ENCODE measurements at places on chromosomes 16 and 17.

DNA sequence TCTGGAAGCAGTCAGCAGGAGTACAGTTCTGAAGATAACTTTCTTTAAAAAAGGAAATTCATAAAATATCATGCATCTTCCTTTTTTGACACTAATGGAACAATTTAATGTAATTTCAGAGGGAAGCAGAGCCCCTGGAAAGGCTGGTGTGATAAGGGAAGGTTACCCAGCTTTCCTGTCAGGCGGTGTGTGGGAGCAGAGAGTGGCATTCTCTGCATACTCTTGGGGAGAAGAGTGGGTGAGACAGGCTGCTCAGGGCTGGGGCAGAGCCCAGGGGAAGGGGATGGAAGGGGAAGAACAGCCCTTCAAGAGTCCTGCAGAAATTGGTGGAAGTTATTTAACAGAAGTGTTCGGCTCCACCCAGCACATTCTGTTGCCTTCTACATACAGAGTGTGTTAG lies 84.7 kb downstream of the PRKCB start:
- DNase-seq = no peak

DNA sequence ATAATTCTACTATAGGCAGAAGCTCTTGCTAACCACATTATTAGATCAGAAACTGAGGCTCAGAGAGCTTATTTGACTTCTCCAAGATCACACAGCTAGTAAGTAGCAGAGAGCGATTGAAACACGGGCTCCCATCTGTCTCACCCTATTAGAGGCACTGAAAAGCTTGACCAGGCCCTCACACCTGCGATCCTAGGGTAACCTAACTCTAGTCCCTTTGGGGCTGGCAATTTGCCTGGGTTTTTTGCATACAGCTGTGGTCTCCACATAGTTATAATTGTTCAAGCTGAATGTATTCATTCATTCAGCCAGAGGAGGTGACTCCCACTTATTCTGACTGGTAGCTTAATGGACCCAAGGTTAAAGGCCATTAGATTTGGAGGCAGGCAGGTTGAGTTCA lies 121.2 kb downstream of the ANKFN1 start:
- no peak for DNase-seq

DNA sequence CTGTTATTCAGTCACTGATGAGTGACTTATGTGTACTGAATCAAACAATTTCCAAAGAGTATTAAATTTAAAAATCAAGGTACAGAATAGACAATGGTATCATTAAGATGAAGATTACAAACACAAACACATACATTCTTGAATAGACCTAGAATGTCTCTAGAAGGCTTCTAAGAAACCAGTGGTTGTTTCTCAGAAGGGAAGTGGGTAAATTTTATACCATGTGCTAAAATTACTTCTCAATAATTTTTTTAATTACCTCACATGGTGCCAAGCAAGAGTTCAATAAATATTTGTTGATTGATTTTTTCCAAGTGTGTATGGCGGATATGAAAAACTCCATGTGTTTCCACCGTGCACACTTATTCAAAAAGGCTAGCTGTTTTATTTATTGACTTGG lies 6.4 kb downstream of the DYNLRB2 start:
- DNase-seq = no peak

DNA sequence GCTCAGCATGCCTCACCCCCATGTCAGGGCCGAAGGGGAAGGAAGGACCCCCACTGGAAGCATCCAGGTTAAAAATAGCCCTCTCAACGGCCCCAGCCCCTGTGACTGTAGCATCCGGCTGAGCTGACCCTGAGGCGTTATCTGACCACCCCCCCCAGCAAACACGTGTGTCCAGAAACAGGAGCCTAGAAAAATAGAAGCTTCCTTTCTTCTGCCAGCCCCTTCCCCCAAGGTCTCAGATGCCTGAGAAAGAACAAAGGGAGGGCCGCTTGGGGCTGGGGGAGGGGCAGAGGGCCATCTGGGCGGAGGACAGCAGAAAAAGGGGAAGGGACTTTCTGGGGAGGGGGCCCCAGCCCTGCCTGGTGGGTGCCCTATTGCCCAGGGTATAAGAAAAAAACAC lies 55.8 kb downstream of the ACTG1 start:
- no peak for DNase-seq

DNA sequence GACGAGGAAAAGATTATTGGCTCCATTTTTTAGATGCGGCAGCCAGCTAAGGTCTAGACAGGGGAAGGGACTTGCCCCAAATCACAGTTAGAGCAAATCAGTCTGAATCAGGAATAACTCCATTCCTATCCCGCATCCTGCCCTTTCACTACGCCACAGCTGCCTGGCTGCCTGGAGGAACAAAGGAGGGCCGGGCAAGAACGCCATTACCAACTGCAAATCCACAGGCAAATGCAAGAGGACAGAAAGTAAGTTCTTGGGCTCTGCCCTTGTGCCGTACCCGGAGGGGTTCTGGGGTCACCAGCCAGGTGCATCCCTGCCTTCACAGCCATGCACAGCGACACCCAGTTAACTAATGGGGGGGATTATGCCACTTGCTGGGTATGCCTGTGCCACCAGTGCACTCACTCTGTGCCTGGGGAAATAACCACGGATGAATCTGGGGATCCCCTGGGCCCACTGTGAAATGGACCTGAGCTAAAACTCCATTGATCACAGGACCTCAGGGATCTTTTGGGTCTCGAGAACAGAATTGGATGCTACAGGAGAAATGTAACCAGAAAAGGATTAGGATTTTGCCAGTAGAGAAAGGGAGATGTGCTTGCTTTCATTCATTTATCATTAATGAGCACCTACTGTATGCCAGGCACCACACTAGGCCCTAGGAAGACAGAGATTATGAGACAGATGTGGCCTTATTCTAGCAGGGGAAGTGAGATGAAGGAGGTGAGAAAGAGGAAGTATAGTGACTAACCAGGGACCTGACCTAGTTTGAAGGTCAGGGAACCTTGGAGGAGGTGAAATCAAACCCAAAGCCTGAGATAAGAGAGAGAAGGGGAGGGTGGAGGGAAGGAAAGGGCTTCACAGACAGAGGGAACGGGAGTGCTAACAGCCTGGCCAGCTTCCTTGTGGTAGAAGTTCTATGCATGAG lies 17.7 kb downstream of the BCL7C start:
- no peak for DNase-seq

DNA sequence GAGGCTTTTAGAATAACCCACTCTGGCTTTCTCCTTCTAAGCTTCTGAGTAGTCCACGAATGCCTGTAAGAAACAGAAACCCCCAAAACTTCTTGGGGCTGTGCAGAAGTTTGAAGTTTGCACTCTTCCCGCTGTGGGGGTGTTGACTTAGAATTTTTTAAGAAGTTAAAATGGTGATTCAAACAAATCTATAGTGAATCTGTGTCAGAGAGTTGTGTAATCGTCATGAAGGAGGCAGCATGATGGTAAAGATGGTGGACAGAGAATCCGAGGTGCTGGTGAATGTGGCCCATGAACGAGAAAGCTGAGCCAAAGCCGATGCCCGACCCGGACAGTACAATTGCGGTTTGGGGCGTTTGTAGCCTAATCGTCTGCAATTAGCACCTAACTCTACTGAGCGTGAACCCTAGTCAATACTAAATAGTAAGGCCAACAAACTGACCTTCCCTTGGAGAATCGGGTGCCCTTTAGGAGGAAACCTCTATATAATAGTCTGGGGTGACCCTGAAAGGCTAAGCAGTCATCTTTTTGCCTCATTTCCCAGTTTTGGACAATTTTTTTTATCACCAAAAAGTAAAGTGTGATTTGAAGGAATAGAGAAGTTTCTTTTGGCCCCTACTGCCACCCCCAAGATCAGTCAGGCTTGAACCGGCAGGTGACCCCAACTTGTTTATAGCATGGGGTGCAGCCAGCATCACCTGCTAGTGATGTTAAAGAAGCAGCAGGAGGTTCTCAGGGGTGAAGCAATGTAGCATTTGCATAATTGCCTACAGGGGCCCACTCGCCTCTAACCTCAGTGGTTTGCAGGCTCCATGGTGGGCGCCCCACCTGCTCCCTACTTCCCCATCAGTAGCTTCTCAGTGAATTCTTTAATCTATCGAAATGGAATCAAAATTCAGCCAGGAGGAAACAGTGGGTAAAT lies 11.2 kb downstream of the IRF8 start:
- DNase-seq = no peak

- DNase-seq = no peak
Observed at GRCh38 chr16:71826533-71827017, 17.9 kb upstream of the AP1G1 start.

DNA sequence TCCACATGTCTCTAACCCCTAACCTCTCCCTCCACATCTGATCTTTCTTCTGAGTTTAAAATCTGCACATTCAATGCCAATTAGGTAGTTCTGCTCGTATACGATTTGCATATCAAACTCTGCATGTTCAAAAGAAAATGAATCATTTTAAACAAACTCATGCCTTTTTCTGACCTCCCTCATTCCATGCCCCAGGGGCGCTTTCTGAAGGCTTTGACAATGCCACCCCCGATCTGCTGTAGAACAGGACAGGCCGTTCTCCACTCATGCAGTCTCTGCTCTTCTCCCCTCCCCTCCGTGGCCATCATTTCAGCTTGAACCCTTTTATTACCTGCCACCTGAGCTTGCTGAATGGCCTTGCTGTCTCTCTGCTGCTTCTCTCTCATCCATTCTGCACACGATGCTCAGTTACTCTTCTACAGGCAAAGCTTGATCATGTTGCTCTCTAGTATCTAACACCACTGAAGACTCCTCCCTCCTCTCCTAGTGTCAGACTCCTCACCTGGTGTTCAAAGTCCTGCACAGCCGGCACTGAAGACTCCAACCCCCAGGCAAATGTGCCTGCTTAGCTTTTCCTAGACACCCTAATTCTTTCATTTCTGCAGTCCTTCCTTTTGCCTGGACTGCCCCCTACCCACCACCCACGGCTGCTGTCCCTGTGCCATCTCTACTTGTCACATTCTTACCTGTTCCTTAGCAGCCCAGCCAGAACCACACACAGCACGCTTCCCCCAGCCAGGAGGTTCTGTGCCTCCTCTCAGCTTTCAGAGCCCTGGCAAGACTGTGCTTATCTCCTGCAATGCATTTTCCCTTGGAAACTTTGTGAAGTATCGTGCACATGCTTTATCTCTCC lies 6.2 kb downstream of the TMEM238L start:
- DNase-seq = no peak

All from stimulated activated CD8-positive, alpha-beta memory T cell treated with anti-CD3 and anti-CD28 coated beads, Interleukin-7, amount 100 ng/mL, for 1 hour (primary cell).